ENCODE measurements at places on chromosomes 7 and 10. TPM values are rescaled to one million over a fixed set of nuclear protein-coding genes. Genes with fewer than 3 reads are reported as not detected.

Gene SYNPO2L
- not detected for total RNA-seq

Gene UBE2D1
- total RNA-seq: 9.9 TPM

Gene EN2
- not detected for total RNA-seq

Gene CCDC172
- not detected for total RNA-seq

- no peak for DNase-seq
Measured at GRCh38 chr7:7110706-7111105, 71.6 kb upstream of the C1GALT1 start.

All from Peyer's patch (tissue), 4 donors.